ENCODE measurements at places on chromosomes 4 and X.
A peak's percentile ranks its signal among the peaks of the same experiment; 100 is the strongest.

- DNase-seq = no peak
Measured at GRCh38 chrX:36867143-36867542, 141.0 kb upstream of the FAM47C start.

DNA sequence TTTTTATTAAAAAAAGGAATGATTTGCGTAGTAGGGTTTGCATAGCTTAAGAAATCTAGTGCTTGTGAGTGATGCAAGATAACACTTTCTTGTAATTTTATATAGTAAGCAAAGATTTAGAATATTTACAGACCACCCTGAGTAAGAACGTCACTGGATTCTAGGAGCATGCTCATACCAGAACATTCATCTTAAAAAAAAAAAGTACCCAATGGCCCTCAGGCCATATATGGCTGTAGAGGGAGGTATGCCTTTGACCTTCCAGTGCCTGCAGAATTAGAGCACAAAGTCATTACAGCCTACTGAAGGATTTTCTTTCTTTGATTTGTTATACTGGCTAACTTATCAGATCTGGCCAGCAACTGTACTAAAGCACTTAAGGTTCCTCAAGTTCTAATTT, 236.3 kb upstream of the GYPA start:
- no peak for DNase-seq

- no peak for DNase-seq
Measured at GRCh38 chr4:2787230-2788100, 5.4 kb upstream of the SH3BP2 start.

- DNase-seq = no peak
Measured at GRCh38 chr4:164931551-164932324, 45.7 kb downstream of the TRIM61 start.

GRCh38 chr4:37885496-37885895, 5.4 kb upstream of the TBC1D1 start:
- no peak for DNase-seq

DNA sequence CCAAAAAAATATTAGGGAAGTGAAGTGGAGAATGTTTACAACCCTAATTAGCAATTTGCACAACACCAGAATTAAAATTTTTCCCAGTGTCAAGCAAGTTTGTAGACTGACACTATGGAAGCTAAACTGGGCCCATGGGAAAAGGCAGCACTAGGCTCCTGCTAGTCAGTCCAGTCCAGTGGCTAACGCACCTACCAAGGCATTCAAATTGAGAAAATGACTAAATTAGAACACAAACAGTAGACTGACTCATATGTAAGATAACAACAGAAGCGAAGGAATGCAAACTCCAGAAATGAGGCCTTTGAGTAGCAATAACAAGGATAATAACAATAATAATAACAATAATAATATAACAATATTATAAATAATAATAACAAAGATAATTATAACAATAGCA, 90.7 kb downstream of the GRIA3 start:
- DNase-seq = no peak

GRCh38 chr4:242121-242848, 63.0 kb downstream of the ZNF732 start:
- peak; percentile 25 for DNase-seq

GRCh38 chr4:105181259-105181658, 34.6 kb downstream of the TET2 start:
- DNase-seq = no peak

GRCh38 chrX:155819966-155820491, 61.1 kb upstream of the VAMP7 start:
- DNase-seq = peak; percentile 10

- DNase-seq = no peak
Measured at GRCh38 chrX:23396263-23396662, 61.6 kb downstream of the PTCHD1 start.

GRCh38 chr4:170139764-170140163, 50.0 kb upstream of the AADAT start:
- DNase-seq = no peak

GRCh38 chr4:23233596-23233995, 540.9 kb downstream of the GBA3 start:
- no peak for DNase-seq

DNA sequence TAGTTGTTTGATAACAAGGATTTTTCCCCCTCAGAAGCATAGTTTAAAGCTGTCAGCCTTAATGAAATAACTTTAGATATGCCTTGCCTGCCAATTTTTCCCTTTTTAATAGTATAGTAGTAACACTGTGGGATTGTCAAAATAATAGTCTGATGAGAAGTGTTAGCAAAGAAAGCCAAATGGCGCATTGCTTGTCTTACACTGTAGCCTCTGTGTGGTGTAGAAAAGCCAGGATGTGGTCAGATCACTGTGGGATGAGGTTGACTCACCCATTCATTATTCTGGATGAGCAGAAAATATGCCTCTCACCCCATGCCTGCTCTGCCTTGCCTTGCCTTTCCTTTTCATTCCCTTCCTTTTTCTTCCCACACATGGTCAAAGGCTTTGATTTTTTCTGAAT, 257.8 kb upstream of the NRK start:
- DNase-seq = no peak

- DNase-seq = no peak
Measured at GRCh38 chrX:72030431-72030830, 101.3 kb downstream of the RTL5 start.

GRCh38 chr4:47741200-47741599, 96.7 kb downstream of the CORIN start:
- no peak for DNase-seq

DNA sequence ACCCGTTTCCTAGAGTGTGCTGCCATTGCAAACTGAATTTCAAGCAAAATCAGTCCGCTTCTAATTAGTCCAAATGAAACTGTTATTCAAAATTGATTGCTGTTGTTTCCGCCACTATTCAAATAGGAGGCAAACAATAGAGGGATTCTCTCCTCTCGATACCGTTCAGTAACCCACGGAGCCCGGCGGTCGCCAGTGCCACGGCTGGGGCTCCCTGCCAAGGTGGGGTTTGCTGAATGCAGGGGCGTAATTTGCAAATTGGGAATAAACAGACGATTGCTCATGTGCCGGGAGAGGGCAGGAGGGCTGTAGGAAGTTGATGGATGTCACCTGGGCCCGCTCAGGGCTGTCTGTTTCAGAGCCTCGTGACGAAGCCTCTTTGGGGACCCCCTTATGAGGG, 8.8 kb downstream of the ADRA2C start:
- DNase-seq = no peak

DNA sequence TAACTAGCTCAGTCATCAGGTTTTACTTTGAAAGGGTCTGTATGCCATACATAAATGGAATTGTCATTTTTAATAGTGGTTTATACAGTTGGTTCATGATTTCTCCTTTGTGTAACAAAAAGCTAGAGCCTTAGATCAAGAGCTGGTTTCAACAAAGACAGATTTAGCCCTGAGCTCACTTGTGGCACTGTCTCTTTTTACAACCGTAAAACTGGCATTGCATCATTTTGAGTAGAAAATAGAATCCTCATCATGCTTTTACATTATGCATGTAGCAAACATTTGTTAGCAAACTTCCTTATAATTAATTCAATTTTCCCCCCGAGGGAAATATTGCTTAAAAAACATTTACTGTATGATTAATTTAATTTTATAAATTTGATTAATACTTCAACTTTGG, 1871.5 kb downstream of the ARAP2 start:
- no peak for DNase-seq

GRCh38 chr4:128256539-128256938, 31.1 kb downstream of the PGRMC2 start:
- no peak for DNase-seq

GRCh38 chr4:163930086-163930485, 435.6 kb downstream of the TMA16 start:
- no peak for DNase-seq

DNA sequence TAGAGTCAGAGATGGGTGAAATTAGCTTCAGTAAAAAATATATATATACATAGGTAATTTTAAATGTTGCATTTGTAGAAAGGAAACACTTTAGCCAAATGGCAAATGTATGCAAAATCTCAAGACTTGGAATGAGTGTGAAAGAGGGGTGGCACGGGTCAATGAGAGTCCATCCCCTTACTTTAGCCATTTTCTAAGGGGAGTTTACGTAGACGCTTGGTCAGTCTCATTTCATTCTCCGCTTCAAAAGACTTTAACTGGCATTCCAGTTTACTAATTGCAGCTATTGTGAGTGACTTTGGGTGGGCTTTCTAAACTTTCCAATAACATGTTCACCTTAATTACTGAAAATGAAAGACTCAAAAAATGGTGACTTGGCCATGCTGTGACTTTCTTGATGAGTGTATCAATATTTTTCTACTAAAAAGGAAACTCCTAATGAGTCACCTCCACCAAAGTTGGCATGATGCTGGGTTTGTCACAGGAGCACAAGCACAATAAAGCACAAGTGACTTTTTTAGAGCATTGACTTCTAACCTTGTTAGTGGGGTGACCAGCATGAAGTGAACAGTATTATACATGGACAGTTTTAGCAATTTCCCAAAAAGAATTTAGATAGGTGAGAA, 356.0 kb upstream of the RASGEF1B start:
- no peak for DNase-seq

- no peak for DNase-seq
Measured at GRCh38 chr4:79390890-79391289, 17.1 kb downstream of the GK2 start.

DNA sequence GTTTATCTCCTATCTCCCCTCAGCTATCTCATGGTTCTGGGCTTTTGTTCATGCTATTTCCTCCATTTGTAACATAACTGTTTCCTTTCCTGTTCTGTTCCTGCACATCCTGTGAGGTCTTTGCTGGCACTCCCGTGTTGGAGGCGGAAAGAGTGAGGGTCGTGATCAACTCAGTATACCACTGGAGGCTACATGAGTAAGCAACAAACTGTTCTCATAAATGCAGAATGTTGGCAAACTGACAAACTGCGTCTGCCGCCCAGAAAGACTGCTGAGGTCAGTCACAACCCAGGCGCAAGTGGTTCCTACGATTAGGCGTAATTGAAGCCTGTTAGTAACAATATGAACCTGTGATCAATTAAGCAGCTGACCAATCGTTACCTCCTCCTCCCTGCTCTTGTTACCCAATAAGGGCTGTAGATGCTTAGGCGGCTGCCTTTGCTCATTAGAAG, 48.8 kb downstream of the C4orf33 start:
- DNase-seq = no peak

GRCh38 chr4:1285790-1286553, 3.7 kb upstream of the MAEA start:
- no peak for DNase-seq

GRCh38 chrX:46630141-46630540, 56.6 kb downstream of the CHST7 start:
- DNase-seq = no peak

DNA sequence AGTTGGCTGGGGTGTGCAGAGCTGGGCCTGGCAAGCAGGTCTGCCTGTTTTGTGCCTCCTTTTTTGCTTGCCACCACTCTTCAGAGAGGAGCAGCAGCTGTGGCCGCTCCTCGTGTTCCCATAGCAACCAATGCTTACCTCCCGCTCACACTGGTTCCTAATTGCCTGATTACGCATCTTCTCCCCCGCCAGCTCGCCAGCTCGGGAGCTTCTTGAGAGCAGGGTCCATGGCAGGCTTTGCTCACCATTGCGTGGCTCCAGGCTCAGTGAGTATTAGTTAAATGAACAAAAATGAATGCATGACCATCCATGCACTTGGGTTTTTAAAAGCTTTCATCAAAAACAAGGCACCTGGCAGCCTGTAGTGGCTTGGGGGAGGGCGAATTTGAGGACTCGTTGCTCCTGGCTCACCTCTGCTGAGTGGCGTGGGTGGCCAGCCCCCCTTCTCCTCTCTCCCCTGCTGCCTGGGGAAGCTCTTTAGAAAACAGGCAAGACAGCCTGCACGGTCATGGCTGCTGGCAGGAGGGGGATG, 14.2 kb upstream of the PJA1 start:
- DNase-seq = no peak

GRCh38 chrX:40573763-40574162, 7.0 kb upstream of the ATP6AP2 start:
- no peak for DNase-seq

GRCh38 chrX:47498411-47498810, 15.4 kb upstream of the ZNF41 start:
- DNase-seq = no peak

- no peak for DNase-seq
Measured at GRCh38 chr4:138311771-138312535, 69.8 kb upstream of the SLC7A11 start.

- no peak for DNase-seq
Measured at GRCh38 chr4:40842318-40842717, 92.6 kb downstream of the NSUN7 start.

- DNase-seq = no peak
Measured at GRCh38 chrX:111013778-111014455, 82.1 kb upstream of the PAK3 start.

GRCh38 chr4:89136525-89136924, 25.2 kb downstream of the TIGD2 start:
- DNase-seq = no peak

DNA sequence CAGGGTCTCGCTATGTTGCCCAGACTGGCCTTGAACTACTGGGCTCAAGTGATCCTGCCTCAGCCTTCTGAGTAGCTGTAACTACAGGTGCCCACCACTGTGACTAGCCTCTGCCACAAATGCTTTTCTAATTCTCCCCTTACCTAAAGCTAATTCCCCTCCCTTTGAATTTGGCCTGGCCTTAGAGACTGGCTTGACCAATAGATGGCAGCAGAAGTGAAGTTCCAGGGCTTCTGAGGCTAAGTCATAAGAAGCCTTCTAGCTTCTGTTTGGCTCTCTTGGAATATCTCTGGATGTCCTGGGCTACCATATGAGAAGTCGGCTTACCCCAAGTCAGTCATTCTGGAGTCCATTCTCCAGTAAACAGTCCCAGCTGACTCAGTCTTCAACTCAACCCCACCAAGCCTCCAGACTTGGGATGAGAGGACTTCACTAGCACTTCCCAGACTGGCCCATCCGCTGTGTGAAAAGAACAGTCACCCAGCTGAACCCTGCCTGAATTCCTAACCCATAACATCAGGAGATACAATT, 61.0 kb downstream of the HPRT1 start:
- DNase-seq = no peak

DNA sequence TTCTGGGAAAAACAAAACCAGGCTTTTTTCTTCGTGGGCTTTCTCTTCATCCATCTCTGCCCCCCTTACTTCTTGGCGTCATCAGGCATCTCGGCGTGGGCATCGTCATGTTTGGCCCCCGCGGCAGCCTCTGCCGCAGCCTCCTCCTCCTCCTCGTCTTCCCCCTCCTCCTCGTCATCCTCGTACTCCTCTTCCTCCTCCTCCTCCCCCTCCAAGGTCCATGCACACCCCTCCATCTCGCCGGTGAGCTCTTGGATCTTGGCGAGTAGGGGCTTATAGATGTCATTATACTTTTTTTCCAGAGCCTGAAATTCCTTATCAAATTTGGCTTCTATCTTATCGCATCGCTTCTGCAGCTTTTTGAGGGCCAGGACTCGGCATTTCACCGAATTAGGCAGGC, 488 bp downstream of the NAP1L5 start:
- DNase-seq = no peak

- no peak for DNase-seq
Measured at GRCh38 chrX:109818976-109819375, 85.9 kb upstream of the ACSL4 start.

GRCh38 chr4:30714408-30715031, 5.6 kb upstream of the PCDH7 start:
- no peak for DNase-seq

Measured in activated CD8-positive, alpha-beta memory T cell treated with anti-CD3 and anti-CD28 coated beads for 48 hours (primary cell).